ENCODE measurements at places on chromosomes 4 and X.

DNA sequence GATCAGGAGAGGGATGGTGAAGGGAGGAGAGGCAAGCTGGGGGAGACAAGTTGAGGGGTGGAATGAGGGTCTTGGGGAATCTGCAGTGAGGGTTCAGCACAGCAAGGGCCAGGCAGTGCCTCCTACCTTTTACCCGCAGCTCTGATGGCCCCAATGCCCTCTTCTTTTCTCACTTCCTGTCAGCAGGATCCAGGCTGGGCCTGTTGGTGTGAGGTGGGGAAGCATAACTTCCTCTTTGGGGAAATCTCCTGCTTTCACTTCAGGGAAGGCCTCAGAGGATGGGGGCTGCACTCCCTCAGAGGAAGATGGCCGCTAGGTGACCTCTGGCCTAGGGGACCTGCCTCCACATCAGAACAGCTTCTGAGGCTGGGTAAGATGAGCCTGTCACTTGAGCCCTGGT is 36.5 kb downstream of the EFNB1 start:
- DNase-seq = no peak

DNA sequence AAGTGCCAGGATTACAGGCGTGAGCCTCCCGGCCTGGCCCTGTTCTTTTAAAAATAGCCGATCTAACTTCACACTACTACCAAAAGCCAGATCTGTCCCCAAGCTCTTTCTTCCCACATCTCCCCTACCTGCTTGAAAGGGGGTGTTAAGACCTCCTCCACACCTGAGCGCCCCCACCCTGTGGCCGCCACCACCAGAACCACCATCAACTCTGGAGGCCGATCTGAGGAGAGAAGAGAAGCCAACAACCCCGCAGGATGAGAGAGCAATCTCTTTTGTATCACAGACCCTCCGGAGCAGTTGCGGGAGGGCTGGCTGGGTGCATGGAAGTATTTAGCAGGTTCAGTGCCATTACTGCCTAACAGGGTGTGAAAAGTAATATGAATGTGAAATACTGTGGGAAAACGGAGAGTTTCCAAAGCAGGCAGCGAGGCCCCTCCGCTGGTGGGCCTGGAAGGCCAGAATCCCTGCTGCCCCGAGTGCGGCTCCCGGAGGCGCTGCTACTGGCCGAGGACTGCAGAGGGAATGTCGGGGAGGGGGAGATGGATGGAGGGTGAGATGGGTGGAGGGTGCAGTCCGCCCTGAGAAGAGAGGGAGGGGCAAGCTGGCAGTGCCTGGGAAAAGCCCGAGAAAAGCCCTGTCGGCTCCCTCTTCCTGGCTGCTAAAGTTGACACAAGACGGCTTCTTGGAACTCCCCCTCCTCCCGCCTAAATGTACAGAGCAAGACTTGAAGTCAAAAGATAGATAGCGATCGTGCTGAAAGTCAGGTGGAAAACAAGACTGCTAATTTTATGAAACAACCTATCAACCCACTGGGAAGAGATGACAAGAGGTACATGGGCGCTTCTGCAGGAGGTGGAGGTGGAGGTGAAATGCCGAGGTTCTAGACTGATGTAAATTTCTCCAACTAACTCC is 22.3 kb downstream of the HAND2 start:
- DNase-seq = no peak

GRCh38 chrX:137568741-137569469 is 3.0 kb downstream of the ZIC3 start:
- no peak for DNase-seq

DNA sequence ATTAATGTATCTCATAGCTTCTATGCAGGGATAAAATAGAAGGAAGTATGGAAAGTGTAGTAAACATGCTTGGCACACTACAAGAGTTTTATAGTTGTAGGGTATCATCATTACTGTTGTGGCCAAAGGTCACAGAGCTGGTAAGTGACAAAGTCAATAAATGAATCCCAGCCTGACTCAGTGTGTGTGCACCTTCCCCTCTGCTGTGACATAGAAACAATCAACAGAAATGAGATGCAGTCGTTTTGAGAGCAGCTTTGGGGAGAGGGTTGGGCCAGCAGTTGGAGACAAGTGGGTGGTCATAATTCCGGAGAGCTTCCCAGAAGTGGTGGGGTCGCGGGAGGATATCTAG is 82.4 kb upstream of the RBPJ start:
- no peak for DNase-seq

DNA sequence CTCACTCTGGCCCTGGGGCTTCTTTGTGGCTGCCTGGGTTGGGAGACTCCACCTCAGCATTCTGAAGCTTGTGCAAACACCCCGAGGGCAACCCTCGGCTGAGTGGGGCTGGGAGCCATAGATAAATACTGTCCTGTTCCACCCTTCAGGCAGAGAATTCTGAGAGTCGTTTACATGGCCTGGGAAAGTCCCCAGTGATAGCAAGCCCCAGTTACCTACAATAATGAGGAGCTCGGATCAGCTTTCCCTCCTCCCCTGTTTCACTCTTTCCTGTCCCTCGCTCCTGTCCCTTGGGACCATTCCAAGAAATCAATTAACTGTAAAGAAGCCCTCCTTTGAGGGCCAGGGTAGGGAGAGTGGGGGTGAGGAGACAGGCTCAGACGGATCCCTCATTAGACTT is 31.6 kb upstream of the DDX3X start:
- DNase-seq = no peak

DNA sequence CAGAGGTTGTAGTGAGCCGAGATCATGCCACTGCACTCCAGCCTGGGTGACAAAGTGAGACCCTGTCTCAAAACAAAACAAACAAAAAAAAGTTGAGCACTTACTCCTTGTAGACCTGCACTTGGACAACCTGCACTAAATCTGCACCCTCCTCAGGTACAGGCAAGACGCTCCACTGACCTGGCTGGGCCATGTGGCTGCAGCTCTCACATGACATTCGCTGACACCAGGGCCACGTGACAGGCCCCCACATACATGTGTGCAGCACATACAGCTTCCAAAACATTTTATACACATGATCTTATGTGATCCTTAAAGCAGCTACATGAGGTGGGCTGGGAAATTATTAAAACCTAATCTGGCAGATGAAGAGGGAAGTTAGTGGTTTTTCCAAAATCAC is 62.5 kb downstream of the MGST2 start:
- DNase-seq = no peak

GRCh38 chrX:145003443-145003842 is 243.9 kb upstream of the SPANXN1 start:
- no peak for DNase-seq

- DNase-seq = peak; percentile 35
Measured at GRCh38 chr4:2462218-2462991, 6.5 kb upstream of the RNF4 start.
